ENCODE measurements at places on chromosomes 1 and 21.

- no peak for DNase-seq
Observed at GRCh38 chr1:213075725-213076124, 24.7 kb downstream of the RPS6KC1 start.

GRCh38 chr1:41380979-41381691 is 19.9 kb downstream of the FOXO6 start:
- no peak for DNase-seq

DNA sequence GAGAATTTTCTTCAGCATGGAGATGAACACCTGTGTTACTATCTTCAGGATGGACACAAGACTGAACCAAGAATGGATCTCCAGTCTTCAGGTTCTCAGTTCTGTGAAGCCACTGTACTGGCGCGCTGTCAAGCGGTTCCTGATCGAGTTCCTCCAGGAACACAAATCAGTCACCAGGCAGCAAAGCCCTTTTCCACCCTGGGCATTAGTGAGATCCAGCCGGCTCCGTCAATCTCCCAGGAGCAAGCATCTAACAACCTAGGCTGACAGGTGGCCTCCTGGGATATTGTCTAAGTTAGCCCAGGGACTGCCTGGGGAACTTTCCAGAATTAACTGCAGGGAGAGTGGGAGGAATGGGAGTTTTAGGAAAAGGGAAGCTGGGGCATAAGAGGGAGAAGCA is 9.7 kb upstream of the IGFN1 start:
- no peak for DNase-seq

GRCh38 chr1:161727256-161727924 is 6.0 kb downstream of the FCRLB start:
- no peak for DNase-seq

- no peak for DNase-seq
Observed at GRCh38 chr1:11650331-11650991, 3.8 kb downstream of the FBXO2 start.

- DNase-seq: no peak
Observed at GRCh38 chr1:226308166-226308722, 720 bp downstream of the LIN9 start.

DNA sequence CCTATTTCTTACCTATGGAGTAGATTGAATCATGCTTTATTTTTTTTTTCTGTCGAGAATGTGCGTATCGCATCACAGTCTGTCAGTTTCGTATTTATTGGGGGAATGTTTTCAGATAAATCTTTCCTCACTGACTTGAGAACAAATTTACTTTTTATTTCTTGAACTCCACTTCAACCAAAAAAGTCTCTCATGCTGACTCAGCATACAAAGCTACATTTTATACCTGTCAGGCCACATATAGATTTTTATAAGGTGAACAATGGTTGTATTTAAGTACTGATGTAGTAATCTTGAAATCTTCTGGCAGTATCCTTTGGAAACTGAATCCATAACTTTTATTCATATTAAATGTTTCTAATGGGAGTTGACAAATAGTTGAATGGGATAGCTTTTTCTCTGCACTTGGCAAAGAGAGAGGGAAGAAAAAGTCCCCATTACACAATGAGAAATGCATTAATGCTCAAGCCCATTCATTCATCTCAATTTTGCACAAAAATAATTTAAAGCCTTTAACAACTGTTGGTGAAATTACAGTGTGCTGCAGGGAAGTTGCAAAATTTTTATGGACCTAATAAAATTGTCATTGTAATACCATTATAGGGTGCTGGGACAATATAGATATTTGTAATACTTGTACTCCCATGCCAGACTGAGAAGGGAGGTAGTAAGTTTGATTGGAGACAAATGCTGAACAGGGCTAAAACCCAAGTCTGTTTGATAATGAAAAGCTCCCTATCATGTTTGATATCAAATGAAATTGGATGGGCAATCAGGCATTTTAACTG is 367.6 kb downstream of the HLX start:
- no peak for DNase-seq

DNA sequence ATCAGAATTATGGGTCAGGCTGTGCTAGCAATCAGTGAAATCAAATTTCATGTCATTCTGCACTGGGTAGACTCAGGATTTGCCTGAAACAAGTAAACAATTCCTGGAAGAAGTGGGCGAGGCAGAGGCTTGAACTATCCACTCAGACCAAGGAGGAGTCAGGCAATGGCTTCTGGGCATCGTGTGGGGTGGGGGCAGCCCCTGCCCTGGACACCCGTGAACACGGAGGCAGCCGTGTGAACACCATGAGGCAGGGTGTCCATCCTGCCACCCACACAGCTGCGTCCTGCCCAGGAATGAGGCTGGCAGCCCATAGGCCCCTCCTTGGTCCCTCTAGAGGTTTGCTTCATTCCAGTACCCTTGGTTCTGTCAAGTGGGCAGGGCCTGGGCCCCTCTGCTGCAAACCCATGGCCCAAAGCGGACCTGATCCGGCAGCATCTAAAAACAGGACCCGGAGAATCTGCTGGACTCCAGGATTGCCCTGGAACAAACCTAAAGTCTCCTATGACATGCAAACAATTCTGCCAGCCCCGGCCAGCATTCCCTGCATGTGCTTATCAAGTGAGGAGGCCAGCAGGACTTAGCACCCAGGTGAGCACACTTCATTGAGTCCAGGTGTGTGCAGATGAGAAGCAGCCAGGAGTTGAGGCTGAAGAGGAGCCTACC is 69.5 kb downstream of the PDE9A start:
- no peak for DNase-seq

DNA sequence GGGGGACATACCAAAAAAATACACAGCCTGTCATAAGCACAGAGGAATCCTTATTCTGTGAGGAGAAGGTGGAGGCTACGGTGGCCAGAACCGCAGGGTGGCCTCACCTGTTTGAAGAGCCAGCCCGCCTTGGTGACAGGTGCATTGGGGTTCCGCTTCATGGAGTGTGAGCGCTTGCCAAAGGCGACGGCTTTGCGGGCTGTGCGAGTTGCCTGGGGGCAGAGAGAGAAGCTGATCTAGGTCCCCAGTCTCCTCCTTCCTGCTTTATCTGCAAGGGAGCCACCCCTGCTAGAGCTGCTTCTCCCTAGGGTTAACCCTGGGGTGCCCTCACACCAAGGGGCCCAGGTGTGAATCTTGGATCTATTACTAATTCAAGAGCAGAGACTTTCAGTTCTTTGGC is 54.3 kb upstream of the GOLT1A start:
- no peak for DNase-seq

DNA sequence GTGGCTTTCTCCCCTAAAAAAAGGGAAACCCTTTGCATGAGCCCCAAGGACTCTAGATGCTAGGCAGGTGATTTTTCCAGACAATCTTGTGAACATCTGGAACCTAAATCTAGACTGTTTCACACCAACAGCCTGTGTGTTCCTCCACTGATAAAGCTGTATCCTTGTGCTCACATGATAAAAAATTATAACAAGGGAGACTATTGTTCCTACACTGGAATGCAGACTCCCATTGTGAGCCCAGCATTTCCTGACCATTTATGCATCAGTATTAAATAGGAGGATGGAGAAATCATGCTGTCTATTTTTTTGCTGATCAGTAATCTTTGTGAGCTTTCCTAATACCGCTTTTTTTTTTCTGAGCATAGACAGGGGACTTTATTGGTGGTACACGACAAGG is 52.5 kb downstream of the ZNF697 start:
- DNase-seq: no peak

DNA sequence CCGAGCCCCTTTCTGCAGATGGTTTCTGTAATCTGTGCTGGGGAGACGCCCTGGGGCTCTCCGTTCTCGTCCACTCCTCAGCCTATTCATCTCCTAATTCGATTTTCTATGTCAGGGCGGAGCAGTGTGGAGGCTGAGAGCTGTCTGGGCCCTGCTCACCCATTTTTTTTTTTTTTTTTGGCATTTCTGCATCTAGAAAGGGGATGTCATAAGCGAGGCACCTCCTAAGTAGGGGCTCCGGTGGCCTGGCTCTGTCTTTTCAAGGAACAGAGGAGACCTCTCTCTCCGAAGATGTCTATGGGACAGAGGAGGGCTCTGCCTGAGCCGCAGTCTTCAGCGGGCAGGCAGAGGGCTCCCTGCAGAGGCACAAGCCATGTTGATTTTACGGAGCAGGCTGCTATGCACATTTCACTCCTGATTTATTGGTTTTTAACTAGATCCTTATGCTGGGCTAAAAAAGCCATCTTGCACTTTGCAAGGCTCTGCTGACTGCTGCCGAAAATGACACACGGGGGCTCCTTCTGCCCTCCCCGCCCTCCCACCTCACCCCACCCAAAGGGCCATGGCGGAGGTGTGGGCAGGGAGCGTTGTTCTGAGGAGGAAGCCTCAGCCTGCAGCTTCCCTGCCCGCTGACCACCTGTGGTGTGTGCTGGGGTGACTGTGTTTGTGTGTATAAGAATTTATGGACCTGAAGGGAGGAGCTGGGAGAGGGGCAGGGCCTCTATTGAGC is 71.0 kb downstream of the FOXD2 start:
- DNase-seq: no peak

- DNase-seq: no peak
Observed at GRCh38 chr1:15847100-15847892, at the start of gene SPEN. Gene SPEN, plus strand, starts transcription at chr1:15847707. Its CDS starts 361 bp downstream, at chr1:15848068.

DNA sequence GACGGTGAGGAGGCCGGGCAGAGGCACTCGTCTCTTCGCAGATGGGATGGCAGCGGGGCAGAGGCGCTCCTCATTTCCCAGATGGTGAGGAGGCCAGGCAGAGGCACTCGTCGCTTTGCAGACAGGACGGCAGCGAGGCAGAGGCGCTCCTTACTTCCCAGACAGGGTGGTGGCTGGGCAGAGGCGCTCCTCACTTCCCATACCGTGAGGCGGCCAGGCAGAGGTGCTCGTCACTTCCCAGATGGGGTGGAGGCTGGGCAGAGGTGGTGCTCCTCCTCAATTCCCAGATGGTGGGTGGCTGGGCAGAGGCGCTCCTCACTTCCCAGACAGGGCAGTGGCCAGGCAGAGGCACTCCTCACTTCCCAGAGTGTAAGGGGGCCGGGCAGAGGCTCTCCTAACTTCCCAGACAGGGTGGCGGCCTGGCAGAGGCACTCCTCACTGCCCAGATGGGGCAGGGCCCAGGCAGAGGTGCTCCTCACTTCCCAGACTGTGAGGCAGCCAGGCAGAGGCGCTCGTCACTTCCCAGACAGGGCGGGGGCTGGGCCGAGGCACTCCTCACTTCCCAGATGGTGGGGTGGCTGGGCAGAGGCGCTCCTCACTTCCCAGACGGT is 9.9 kb downstream of the TCHHL1 start:
- DNase-seq: no peak

- DNase-seq: no peak
Observed at GRCh38 chr1:241677201-241677600, 25.1 kb downstream of the WDR64 start.

DNA sequence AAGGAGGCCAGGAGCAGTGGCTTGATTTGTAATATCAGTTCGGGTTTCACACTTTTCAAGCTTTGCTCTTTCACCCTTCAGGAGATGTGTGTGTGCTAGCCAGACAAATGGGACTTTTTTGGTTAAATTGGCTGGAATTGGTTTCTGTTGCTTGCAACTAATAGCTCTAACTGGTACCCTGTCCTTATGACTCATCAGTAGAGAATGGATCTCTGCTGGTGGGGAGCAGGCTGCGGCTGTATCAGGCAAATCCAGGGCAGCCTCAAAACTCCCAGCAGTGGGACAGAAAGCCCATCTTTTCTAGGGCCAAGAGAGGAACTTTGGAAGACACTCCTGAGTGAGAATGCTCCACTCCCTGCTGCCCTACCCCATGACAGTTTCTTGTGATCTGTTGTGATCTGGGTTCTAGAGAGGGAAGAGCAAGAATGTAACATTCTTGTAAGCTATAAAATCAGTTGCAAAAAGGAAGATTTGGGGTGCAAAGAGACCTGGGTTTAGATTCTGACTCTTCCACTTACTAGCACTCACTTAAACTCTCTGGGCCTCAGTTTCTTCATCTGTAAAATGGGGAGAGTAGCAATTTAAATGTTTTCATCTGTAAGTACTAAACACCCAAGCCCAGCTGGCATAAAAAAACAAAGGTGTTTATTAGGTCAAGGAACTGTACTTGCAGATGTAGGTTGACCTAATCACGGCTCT is 257.0 kb upstream of the TMEM51 start:
- DNase-seq: no peak

DNA sequence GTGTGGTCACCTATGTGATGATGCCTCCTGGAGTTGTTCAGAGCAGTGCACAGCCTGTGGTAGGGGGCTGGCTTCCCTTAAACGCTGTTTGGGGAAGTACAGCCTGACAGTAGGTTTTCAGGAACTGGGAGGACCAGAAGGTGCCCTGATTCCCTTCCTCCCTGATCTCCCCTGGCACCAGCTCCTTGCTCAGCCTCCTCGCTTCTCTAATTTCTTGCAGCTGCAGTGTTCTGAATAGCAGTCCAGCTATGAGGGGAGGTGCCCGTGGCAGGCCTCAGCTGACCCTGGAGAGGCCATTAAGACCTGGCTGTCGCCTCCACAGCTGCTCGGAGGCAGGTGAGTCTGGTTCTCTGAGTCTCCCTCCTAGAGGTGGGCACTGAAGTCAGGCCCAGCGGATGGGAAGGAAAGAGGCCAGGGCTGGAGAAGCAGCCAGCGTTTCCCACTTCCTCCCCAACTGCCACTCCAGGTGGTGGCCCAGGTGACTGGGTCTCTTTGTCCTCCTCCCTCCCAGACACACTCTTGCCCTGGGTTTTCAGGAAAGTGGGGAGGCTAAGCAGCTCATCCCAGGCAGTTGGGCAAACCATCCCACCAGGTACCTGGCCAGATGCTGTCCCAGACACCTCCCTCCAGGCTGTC is 52.0 kb upstream of the RPL11 start:
- no peak for DNase-seq

DNA sequence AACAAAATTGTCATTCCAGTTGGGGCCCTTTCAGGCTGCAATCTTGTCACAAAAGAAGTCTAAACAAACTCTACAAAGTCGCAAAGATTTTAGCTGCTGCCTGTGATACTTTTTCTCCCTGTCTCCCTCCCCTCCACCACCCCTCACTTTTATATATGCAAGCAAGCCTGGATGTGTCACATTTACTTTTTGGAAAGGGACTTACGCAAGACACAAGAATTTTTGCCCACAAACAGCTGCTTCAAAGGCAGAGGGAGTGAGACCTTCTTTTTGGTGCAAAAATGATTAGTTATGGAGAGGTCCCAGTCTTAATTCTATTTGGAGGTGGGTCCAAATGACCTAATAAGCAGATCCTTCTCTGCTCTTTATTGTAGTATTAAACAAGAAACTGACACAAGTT is 22.9 kb upstream of the RALGPS2 start:
- DNase-seq: no peak

DNA sequence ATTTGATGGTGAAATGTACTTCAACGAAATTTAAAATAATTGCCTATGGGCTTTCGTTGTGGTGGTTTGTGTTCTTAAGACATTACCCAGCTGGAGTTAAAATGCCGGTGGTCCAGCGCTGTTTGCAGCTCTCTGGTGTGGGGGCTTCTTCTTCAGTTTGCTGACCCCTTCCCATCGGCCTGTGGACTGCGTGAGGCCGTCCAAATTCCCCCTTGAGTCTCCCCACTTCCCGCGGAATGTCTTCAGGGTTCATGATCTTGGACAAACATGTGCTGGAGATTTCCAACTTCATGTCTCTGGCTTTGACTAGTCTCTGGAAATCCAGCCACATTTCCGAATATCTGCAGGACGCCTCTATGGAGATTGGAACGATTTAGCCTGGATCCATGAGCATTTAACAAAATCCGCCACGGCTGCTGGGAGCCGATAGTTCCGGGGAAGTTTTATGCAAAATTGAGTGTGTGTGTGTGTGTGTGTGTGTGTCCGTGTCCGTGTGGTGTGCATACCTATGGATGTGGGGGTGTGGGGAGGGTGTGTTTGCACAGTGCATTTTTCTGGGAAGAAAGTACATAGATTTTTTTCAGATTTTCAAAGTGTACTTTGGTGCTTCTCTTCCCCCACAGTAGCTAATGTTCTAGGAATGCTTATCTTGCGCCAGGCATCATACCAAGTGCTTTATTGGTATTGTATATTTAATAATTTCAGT is 117.2 kb downstream of the PCP4 start:
- DNase-seq: no peak

- no peak for DNase-seq
Observed at GRCh38 chr1:229171934-229172333, 99.0 kb upstream of the RAB4A start.
